Sigmoid colon (tissue), 7 donors: ENCODE measurements at places on chromosomes 4 and X. TPM values are rescaled to one million over a fixed set of nuclear protein-coding genes. Genes with fewer than 3 reads are reported as not detected.

SYTL5 gene
- polyA plus RNA-seq = 3.4 TPM

F8A2 gene
- polyA plus RNA-seq = not detected

GPRASP1 gene
- polyA plus RNA-seq = 5.0 TPM

NDUFC1 gene
- polyA plus RNA-seq = 210 TPM

F8A3 gene
- not detected for polyA plus RNA-seq

TEX11 gene
- polyA plus RNA-seq = 2.4 TPM

CENPVL2 gene
- not detected for polyA plus RNA-seq

TMEM271 gene
- polyA plus RNA-seq = 0.06 TPM

ARHGAP6 gene
- 2.4 TPM for polyA plus RNA-seq

PAK3 gene
- polyA plus RNA-seq = 0.26 TPM

MEPE gene
- polyA plus RNA-seq = not detected

FAM9B gene
- not detected for polyA plus RNA-seq

RGN gene
- 0.60 TPM for polyA plus RNA-seq

FAM156A gene
- 3.6 TPM for polyA plus RNA-seq

MAGEB1 gene
- polyA plus RNA-seq = not detected

SMIM10 gene
- 3.0 TPM for polyA plus RNA-seq

GABRG1 gene
- polyA plus RNA-seq = not detected

BTK gene
- polyA plus RNA-seq = 5.4 TPM

GRSF1 gene
- polyA plus RNA-seq = 87.4 TPM

IL2 gene
- polyA plus RNA-seq = 0.15 TPM

CORIN gene
- 0.69 TPM for polyA plus RNA-seq

KCNE5 gene
- polyA plus RNA-seq = not detected

FOXP3 gene
- not detected for polyA plus RNA-seq

XPNPEP2 gene
- 2.5 TPM for polyA plus RNA-seq

GRPR gene
- polyA plus RNA-seq = 0.19 TPM
